Activated effector memory CD4-positive, alpha-beta T cell treated with Interleukin-2 at 50 U/mL for 16 hours (primary cell): ENCODE measurements at places on chromosomes 13 and 19.

- DNase-seq, result no peak
Observed at GRCh38 chr19:843180-843835, 2.5 kb downstream of the PRTN3 start.

- DNase-seq, result no peak
Observed at GRCh38 chr13:70911286-70911685, 803.0 kb upstream of the KLHL1 start.

DNA sequence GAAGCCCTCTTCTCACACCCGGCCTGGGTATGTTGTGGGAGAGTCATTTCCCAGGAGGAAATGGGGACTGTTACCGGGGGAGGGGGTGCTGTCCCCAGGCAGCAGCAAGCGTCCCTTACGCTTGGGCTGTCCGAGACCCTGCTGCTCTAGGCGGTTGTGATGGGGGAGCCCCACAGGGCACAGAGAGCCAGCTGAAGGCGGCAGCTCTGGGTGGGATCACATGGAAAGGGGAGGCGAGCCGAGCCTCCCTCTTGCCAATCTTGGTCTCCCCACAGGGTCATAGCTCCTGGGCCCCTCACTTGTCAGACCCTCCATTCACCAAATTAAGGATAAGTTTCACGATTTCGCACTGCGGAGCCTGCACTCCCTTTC lies 22.0 kb downstream of the EPN1 start:
- no peak for DNase-seq

DNA sequence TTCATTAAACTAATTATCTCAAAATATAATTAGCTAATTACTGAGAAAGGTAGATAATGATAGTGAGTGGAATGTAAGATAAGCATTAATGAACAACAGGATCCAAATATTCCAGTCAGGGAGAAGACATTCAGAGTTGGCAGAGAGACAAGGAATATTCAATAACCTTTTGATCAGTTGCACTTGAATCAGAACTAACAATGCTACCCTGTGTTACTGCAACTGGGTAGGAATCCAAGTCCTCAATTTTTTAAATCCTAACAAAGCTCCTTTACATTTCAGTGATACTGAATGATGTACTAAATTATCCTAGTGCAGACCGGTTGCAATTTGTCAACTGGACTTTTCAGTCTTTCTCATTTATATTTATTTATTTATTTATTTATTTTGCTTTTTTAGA lies 107.1 kb upstream of the MIR17HG start:
- no peak for DNase-seq

- DNase-seq, result no peak
Observed at GRCh38 chr19:51333836-51334460, 8.0 kb downstream of the VSIG10L start.

DNA sequence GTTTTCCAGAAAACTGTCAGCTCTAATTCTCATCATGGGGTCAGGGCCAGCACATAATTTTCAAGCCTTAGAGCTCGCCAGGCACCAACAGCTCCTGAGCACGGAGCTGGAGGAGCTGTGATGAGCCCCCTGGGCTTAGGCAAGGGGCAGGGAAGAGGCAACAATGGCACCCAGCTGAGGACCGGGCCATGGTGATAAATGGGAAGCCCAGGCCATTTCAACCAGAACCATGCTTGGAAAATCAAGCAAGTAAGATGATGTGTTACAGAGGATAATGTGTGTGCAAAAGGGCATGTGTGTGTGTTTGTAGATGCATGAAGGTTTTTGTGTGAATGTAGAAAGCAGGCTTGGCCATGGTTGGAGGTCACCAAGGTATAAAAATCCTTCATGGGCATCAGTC lies 66.8 kb upstream of the UBAC2 start:
- DNase-seq, result no peak

- DNase-seq, result no peak
Observed at GRCh38 chr19:32336259-32337083, 8.9 kb upstream of the ZNF507 start.

DNA sequence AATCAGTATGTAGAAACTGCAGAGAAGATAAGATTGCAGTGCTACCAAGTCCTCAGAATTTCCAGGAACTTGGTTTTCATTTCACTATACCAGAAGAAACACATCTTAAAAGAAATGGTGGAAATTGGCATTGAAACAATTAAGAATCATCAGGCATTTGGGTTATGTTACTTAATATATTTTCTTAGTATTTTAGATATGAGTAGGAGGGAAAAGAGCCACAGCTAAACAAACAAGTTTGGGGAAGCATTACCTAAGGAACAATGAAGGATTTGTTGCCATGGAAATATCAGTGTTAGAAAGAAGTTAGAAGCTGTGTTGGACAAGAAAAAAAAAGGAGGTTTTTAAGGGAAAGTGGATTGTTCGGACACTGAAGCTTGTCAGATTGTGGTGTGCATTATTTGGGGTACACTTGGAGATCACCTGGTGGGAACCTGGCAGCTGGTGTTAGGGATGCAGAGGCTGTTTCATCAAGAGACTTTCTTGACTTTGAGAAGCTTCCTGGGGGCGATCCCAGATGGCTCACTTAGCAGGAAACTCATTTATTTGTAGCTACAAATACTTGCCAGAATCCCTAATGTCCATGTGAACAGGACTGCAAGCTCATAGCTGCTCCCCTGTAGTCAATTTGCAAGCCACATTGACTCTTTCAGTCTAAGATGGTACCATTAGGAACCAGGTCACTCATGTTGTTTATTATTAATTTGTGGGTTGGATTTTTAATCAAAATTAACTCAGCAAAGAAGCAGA lies 246.7 kb downstream of the RFC3 start:
- DNase-seq, result no peak

- DNase-seq, result no peak
Observed at GRCh38 chr19:13681509-13681908, 82.8 kb upstream of the MRI1 start.

- DNase-seq, result no peak
Observed at GRCh38 chr19:33699754-33700407, 78.1 kb downstream of the CHST8 start.

GRCh38 chr19:42555317-42555716 lies 27.0 kb upstream of the CEACAM1 start:
- no peak for DNase-seq

DNA sequence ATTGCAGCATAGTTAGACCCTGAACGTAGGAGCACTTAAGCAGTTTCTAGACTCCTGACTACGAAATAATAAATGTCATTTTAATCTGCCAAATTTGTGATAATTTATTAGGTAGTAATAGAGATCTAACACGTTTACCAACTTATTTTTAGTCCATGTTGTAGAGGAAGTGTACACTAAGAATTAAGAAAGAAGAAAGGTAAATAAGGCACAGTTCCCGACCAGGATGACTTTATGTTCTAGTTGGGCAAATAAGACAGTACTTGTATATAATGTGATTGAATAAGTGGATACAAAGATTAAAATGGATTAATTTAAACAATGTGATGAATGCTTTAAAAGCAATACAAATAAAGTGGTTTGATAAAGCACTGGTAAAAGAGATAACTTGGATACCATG lies 1306.2 kb upstream of the PCDH20 start:
- no peak for DNase-seq
